ENCODE measurements at places on chromosomes 7 and 10.

GRCh38 chr7:840001-840600, 7.8 kb downstream of the SUN1 start:
- no peak overlapping the region for H3K4me3 ChIP-seq
- H3K4me1 ChIP-seq: peaks cover 28% of the 10 kb centered on the region
- no peak for DNase-seq
- no peak overlapping the region for H3K27ac ChIP-seq
- H3K36me3 ChIP-seq: no peaks in the 10 kb centered on the region

GRCh38 chr10:31374146-31374696, 55.2 kb downstream of the ZEB1 start:
- no peak overlapping the region for H3K27ac ChIP-seq
- no peaks in the 10 kb centered on the region for H3K4me1 ChIP-seq
- no peak overlapping the region for H3K4me3 ChIP-seq
- no peaks in the 10 kb centered on the region for H3K36me3 ChIP-seq
- no peaks in the 10 kb centered on the region for H3K27me3 ChIP-seq

DNA sequence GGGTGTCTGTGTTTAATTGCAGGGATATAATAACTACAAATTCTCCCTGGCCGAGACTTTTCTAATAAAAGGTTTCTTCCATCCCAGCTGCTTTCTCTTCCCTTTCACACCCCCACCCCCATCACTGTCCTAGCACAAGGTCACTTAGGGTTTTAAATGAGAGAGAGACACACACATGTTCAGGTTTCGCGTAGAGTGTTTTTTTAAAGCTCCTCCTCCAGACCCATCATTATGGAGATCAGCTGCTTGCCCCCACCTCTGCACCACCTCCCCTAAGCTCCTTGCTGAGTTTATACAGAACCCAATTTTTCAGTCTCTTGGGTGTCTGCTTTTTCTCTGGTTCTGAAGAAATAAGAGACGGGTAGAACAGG, 18.6 kb downstream of the LRMDA start:
- H3K27me3 ChIP-seq: no peaks in the 10 kb centered on the region
- H3K4me1 ChIP-seq: peaks cover 10% of the 10 kb centered on the region
- DNase-seq: no peak
- no peaks in the 10 kb centered on the region for H3K36me3 ChIP-seq
- no peak overlapping the region for H3K4me3 ChIP-seq

- H3K36me3 ChIP-seq: no peaks in the 10 kb centered on the region
- H3K27me3 ChIP-seq: no peaks in the 10 kb centered on the region
- peaks cover 13% of the 10 kb centered on the region for H3K4me1 ChIP-seq
Observed at GRCh38 chr10:103395754-103396066, 565 bp downstream of the ATP5MK start.

GRCh38 chr7:78704504-78704903, 749.0 kb downstream of the MAGI2 start:
- H3K27me3 ChIP-seq: no peaks in the 10 kb centered on the region
- H3K27ac ChIP-seq: no peak overlapping the region
- no peaks in the 10 kb centered on the region for H3K36me3 ChIP-seq
- no peaks in the 10 kb centered on the region for H3K4me1 ChIP-seq

- DNase-seq: no peak
- no peaks in the 10 kb centered on the region for H3K27me3 ChIP-seq
- no peak overlapping the region for H3K27ac ChIP-seq
- H3K4me3 ChIP-seq: no peak overlapping the region
- H3K4me1 ChIP-seq: no peaks in the 10 kb centered on the region
Observed at GRCh38 chr7:52862321-52862720, 173.1 kb upstream of the POM121L12 start.

DNA sequence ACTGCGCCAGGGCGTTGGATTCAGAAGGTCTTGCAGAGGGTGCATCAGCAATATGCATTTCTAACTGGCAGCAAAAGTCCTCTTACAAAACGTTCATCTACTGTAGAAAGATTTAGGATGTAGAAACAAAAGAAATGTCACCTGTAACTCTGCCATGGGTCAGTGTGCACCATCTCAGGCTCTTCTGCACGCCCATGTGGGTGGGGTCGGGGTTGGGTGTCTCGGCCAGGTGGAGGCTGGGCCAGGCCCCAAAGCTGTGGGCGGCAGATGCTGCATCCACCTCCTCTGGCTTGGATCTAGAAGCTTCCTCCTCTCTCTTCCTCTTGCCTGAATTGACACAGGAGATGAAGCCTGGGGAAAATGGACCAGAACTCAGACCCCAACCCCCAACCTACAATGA, 111.3 kb upstream of the PPP2R2D start:
- no peak overlapping the region for H3K27ac ChIP-seq
- H3K4me1 ChIP-seq: no peaks in the 10 kb centered on the region
- no peak for DNase-seq
- no peak overlapping the region for H3K4me3 ChIP-seq

- no peaks in the 10 kb centered on the region for H3K36me3 ChIP-seq
- no peaks in the 10 kb centered on the region for H3K27me3 ChIP-seq
- no peak overlapping the region for H3K27ac ChIP-seq
- H3K4me1 ChIP-seq: peaks cover 4% of the 10 kb centered on the region
- H3K4me3 ChIP-seq: no peak overlapping the region
- DNase-seq: no peak
Observed at GRCh38 chr7:117066668-117067067, 113.4 kb downstream of the ST7 start.

DNA sequence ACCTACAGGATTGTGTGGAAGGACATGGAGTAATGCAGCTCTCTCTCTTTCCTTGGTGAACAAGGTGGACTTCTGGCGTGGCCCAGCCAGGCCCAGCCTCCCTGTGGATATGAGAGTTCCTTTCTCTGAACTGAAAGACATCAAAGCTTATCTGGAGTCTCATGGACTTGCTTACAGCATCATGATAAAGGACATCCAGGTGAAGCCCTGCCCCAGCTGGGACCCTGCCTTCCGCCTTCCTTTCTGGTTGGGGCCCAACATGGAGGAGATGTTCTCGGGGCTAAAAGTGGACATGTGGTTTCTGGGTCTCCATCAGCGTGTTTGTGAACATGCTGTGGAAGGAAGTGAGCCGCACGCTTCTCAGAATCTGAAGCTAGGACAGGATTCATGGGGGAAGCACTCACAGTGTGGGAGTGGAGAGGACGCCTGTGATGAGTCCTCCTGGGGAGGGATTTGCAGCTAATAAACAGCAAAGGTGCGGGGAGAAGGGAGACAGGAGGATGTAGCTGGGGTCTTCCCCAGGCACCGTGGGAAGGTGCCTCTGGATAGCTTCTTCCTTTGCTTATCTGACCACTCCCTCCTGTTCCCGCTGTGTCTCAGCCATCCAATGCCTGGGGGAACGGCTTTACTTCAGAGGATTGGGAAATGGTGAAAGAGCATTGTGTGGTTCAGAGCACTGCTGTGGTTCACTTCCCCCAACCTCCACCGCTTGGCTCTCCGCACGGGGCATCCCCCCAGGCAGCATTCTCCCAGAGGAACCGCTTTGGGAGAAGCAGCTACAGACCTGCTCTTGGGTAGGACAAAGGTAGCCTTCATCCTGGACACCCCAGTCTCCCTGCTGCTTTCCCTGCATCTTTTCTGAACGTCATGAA, 5.5 kb downstream of the CPA5 start:
- H3K4me1 ChIP-seq: peaks cover 15% of the 10 kb centered on the region
- no peak overlapping the region for H3K4me3 ChIP-seq
- no peaks in the 10 kb centered on the region for H3K36me3 ChIP-seq
- H3K27me3 ChIP-seq: no peaks in the 10 kb centered on the region
- no peak overlapping the region for H3K27ac ChIP-seq
- no peak for DNase-seq

- no peak overlapping the region for H3K27ac ChIP-seq
- H3K36me3 ChIP-seq: no peaks in the 10 kb centered on the region
- DNase-seq: peak; percentile 90
- H3K4me1 ChIP-seq: peaks cover 16% of the 10 kb centered on the region
Observed at GRCh38 chr7:127582361-127582760, 3.0 kb downstream of the GCC1 start.

GRCh38 chr7:2698581-2699288, 10.7 kb downstream of the AMZ1 start:
- H3K27me3 ChIP-seq: no peaks in the 10 kb centered on the region
- no peak overlapping the region for H3K4me3 ChIP-seq
- DNase-seq: no peak
- no peaks in the 10 kb centered on the region for H3K36me3 ChIP-seq
- no peak overlapping the region for H3K27ac ChIP-seq
- no peaks in the 10 kb centered on the region for H3K4me1 ChIP-seq

DNA sequence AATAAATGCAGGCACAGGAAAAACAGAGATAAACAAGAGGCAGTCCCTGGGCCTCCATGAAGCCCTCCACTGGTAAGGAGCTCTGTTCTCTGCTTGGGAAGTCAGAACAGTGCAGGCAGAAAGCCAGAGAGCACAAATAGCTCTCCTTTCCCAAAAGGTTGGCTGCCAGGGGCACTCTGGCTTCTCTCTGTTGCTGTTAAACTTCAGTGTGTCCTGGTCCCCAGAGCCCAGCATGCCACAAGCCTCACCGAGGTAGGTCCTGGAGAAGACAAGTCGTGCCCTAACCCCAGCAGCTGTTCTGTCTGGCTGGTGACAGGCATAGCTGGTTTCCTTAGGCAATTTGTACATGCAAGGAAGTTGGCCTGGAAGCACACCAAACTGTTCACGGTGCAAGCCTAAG, 17.3 kb downstream of the SLC16A12 start:
- H3K4me3 ChIP-seq: no peak overlapping the region
- H3K27ac ChIP-seq: no peak overlapping the region
- H3K27me3 ChIP-seq: no peaks in the 10 kb centered on the region
- no peaks in the 10 kb centered on the region for H3K36me3 ChIP-seq

GRCh38 chr10:60664859-60665258, 113.4 kb upstream of the CDK1 start:
- DNase-seq: no peak
- H3K4me3 ChIP-seq: no peak overlapping the region
- H3K4me1 ChIP-seq: peaks cover 1% of the 10 kb centered on the region

DNA sequence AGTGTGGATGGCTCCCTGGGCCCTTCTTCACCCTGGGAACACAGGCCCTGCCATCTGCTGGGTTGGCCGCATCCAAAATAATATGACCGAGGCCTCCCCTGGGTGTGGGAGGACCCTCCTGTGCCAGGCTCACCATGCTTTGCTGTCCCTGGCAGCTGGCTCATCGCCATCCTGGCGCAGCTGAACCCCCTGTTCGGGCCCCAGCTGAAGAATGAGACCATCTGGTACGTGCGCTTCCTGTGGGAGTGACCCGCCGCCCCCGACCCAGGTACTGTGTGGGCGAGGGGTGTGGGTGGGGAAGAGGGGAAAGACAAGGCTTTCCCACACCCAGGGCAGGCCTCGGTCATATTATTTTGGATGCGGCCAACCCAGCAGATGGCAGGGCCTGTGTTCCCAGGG, 4.8 kb downstream of the ATP6V0E2 start:
- no peak overlapping the region for H3K27ac ChIP-seq
- no peak for DNase-seq
- no peaks in the 10 kb centered on the region for H3K36me3 ChIP-seq
- peaks cover 5% of the 10 kb centered on the region for H3K4me1 ChIP-seq
- no peak overlapping the region for H3K4me3 ChIP-seq
- no peaks in the 10 kb centered on the region for H3K27me3 ChIP-seq

DNA sequence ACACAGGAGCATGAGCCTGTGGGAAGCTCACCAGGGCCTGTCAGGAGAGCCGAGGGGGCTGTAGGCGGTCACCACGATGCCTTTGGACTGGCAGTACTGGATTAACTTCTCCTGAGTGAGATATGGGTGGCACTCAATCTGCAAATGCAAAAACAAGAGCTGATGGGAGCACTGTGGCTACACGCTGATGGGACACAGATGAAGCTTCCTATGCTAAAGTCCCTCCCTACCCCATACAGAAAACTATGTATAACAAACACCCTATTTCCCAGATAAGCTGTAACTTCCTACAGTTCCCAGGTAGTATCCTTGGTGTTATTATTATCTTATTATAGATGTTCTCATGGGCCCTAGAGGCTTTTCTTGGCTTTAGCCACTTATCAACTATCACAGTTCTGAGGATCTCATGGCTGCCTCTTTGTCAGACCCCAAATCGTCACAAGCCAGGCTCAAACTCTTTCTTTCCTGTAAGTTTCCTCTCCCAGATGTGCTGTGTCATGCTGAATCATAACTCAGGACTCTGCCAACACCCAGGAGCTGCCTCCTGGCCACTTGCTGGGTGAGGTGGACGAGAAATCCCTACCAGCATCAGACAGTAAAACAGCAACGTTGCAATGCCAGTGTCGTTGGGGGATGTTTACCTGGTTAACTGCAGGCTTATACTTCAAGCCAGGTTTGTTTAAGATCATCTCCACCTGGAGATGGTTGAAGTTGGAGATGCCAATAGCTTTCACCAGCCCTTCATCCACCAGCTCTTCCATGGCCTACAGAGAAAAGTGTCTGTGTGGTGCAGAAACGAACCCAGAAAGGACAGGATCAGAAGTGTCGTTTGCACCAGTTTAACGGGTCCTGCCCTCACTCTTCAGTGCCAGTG, 10.3 kb downstream of the AKR1B1 start:
- DNase-seq: no peak
- no peak overlapping the region for H3K4me3 ChIP-seq
- H3K4me1 ChIP-seq: peaks cover 4% of the 10 kb centered on the region
- H3K36me3 ChIP-seq: no peaks in the 10 kb centered on the region

GRCh38 chr10:31099664-31100063, 68.0 kb upstream of the ZNF438 start:
- no peaks in the 10 kb centered on the region for H3K36me3 ChIP-seq
- peaks cover 5% of the 10 kb centered on the region for H3K4me1 ChIP-seq
- H3K27ac ChIP-seq: no peak overlapping the region
- H3K27me3 ChIP-seq: no peaks in the 10 kb centered on the region
- H3K4me3 ChIP-seq: no peak overlapping the region
- no peak for DNase-seq

GRCh38 chr7:26200038-26200443, 505 bp downstream of the HNRNPA2B1 start:
- peaks cover 3% of the 10 kb centered on the region for H3K4me1 ChIP-seq
- H3K36me3 ChIP-seq: no peaks in the 10 kb centered on the region
- H3K27ac ChIP-seq: peak overlapping the region; percentile 100
- no peaks in the 10 kb centered on the region for H3K27me3 ChIP-seq
- peak overlapping the region; percentile 97 for H3K4me3 ChIP-seq

GRCh38 chr7:12826079-12826478, 138.6 kb downstream of the ARL4A start:
- no peak for DNase-seq
- no peaks in the 10 kb centered on the region for H3K36me3 ChIP-seq
- H3K27ac ChIP-seq: no peak overlapping the region

GRCh38 chr7:133650487-133651300, 397.8 kb downstream of the EXOC4 start:
- no peak overlapping the region for H3K27ac ChIP-seq
- no peak for DNase-seq
- no peaks in the 10 kb centered on the region for H3K27me3 ChIP-seq
- H3K36me3 ChIP-seq: no peaks in the 10 kb centered on the region
- no peak overlapping the region for H3K4me3 ChIP-seq
